NCI-H446 treated with DMSO at 0.1 percent for 48 hours (cell line): ENCODE measurements at places on chromosomes 11 and 22.

DNA sequence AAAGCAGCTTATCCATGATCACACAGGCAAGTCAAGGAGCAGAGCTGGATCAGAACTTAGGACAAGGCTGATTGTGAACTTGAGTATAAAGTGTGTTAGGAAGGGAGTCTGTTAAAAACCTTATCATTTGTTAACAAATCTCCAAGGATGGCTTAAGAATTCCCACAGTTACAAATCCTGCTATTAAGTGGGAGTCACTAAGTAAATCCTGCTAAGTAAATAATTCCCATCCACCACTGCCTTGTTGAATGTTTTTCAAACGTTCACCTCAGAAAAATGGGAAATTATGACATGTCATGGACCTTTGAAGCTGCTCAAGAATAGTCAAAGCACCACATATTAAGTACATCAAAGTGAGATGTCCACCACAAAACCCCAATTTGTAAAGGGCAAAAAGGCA, 88.7 kb downstream of the FAM168A start:
- no peak for DNase-seq

DNA sequence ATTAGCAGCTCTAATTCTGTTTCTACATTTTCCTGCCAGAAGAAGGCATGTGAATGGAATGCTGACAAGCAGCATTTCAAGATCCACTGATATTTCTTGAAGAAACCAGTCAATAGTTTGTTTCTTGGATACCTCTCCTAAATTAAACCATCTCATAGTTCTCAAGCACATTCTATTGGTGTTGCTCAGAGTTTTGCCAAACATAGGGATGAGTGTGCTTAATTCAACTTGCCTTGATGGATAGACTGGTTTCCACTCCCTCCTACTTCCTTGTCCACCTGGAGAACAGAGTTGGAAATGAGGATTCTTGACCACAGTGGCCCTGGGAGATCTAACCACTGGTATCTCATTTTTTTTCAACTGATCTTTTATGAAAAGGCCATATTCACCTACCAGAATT, 29.8 kb upstream of the DDX10 start:
- no peak for DNase-seq

- DNase-seq = no peak
Measured at GRCh38 chr22:47446331-47446730, 683.9 kb downstream of the TBC1D22A start.

- DNase-seq = no peak
Measured at GRCh38 chr11:80031014-80031600, 590.3 kb upstream of the TENM4 start.

DNA sequence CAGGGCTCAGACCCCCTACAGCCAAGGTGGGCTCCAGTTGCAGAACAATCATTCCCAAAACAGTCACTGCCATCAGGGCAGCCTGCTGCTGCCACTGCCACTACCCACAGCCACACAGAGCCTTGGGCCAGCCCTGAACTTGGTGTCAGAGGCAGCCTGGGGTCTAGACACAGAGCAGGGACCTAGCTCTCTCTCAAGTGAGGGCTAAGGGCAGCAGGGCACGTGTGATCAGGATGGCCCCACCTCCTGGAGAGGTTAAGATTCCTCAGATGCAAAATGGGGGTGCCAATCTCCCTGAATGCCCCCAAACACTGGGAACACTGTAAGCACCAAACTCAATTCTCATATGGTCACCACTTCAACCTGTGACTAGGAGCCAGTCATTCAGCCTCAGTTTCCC, 15.6 kb downstream of the CABP7 start:
- DNase-seq = no peak
